ENCODE measurements at places on chromosomes 2 and 18.

- DNase-seq = peak; percentile 50
Observed at GRCh38 chr18:28175930-28176697, 816 bp downstream of the CDH2 start.

DNA sequence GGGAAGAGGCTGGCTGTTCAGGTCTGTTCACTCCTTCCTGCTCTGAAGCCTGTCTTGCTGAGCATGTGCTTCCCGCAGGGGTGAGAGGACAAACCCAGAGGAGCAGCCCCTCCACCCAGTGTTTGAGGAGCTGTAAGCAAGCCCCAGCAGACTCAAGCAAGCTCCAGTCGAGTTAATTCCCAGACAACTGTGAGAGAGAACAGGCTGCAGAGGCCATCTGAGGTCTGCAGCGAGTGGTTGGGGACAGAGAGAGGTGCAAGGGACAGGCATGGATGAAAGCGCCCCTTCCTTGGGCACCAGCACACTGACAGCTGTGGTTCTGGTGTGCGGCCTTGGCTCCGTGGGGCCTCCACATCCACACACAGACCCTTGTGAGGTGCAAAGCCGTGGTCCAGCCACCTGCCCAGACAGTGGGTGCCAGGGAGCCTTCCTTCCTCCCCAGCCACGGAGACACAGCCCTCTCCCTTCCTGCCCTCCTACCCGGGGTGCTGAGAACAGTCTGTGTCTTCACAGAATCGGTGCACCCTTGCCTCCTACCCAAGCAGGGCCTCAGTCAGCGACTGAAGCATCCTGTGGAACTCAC is 36.2 kb downstream of the MAL start:
- DNase-seq = no peak

DNA sequence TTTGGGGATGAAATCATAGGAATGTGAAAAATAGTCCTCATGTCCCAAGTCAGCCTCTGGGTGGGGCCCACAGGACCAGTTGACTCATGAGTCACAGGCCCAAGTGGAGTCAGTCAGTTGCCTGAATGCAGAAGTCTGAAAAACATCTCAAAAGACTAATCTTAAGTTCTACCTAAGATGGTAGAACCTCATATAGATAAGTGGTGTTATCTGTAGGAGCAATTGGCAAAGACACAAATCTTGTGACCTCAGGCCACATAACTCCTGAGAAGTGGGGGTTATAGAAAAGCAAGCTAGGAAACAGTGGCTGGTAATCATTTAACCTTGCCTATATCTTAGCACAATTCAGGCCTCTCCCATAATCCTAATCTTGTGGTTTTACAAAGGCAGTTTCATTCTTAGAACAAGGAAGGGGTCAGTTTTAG is 257.1 kb upstream of the SPOPL start:
- no peak for DNase-seq

GRCh38 chr2:50343150-50343830 is 688.6 kb downstream of the NRXN1 start:
- DNase-seq = peak; percentile 85

- DNase-seq = no peak
Observed at GRCh38 chr2:128986867-128987268, 668.2 kb upstream of the HS6ST1 start.

DNA sequence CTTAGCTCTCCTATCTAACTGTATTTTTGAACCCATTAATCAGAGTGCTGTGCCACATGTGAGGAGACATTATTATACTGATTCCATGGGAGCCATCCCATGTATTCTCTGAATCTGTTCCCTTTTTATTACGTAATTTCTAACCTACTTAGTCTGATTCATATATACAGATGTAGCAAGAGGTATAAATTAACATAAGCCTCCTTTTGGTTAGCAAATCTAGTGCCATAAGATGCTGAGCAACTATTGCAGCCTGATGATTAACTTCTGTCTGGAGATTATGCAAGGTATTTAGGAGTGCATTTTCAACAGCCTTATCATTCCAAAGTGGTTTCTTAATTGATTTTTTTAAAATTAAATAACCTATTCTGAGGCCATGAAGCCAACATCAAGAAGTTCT is 114.1 kb upstream of the MSH2 start:
- DNase-seq = no peak

GRCh38 chr2:109355192-109355843 is 226.3 kb downstream of the SH3RF3 start:
- no peak for DNase-seq

- peak; percentile 32 for DNase-seq
Observed at GRCh38 chr2:22952656-22953225, 432.2 kb upstream of the KLHL29 start.

DNA sequence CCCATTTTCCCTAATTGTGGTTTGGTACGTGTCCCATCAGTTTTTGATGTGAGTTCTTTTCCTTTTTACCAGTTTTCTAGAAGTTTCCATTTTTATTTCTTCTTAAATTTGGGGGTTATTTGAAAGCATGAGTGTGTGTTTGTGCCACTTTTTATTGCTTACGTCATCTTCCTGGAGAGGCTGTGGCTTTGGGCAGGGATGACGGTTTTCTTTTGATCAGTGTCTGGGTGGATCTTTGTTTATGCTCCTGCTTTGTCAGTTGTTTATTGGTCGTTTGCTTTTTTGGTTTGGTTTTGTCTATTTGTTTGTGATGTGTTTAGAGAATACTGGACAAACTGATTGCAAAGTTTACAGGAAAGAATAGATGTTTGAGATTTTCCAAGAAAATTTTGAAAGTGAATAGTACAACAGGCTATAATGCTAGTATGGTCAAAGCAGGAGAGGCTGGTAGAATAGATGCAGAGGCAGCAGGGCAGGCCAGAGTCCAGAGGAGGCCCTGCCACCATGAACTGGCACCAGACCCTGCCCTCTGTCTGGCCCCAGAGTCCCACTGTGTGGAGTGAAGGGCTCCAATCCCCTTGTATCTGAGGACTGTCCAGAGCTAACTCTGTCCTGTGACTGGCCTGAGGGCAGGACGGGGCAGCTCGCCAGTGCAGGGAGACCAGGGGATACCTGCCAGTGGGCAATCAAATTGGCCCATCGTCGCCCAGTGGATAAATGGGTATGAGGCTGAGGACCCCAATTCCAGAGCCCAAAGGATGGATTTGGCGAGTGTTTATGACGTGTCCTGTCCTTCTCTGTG is 23.4 kb upstream of the SNED1 start:
- no peak for DNase-seq

GRCh38 chr18:28005164-28005563 is 171.8 kb downstream of the CDH2 start:
- DNase-seq = no peak

DNA sequence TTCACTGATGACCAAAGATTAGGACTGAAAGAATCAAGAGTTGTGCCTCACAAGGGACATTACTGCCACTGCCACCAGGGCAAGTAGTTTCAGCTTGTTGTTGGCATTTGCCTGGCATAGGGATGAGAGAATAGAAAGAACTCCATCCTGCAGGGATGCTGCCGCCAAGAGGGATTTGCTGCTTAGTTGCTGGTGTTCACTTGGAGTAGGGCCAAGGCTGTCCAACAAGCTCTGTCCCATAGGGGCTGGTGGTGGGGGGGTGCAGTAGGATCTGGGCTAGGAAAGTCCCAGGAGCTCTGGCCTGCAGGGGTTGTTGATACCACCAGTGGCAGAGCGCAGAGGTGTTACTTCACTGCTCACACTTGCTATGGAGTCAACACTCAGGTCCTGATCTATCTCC is 84.9 kb upstream of the MGAT4A start:
- no peak for DNase-seq

DNA sequence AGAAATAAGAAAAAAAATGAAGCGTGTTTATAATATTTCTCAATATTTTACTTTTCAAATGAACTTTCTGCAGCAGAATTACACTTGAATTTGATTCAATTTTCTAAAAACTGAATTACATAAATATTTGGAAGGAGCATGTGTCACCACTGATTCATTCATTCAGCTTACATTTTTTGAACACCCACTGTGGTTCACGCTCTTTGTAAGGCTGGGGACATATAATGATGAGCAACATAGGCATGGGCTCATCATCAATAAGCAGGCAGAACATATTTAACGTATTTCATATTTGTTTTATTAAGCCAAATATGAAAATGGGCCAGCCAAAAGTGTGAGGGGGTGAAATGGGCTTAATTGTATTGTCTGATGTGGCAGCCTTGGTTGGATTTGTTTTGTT is 209.1 kb downstream of the CTNNA2 start:
- DNase-seq = no peak

GRCh38 chr2:26570083-26570430 is 71.1 kb downstream of the CIB4 start:
- no peak for DNase-seq

- no peak for DNase-seq
Observed at GRCh38 chr2:122707224-122707824, 951.9 kb downstream of the TSN start.

DNA sequence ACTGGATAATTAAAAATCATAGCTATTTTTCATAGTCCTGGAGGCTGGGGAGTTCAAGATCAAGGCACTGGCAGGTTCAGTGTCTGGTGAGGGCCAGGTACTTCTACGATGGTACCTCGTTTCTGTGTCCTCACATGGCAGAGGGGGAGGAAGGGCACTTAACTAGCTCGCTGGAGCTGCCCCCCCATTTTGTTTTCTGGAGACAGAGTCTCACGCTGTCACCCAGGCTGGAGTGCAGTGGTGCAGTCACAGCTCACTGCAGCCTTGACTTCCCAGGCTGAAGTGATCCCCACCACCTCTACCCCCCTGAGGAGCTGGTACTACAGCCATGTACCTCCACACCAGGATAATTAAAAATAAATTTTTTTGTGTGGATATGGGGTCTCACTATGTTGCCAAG is 40.3 kb downstream of the ASB1 start:
- DNase-seq = no peak

DNA sequence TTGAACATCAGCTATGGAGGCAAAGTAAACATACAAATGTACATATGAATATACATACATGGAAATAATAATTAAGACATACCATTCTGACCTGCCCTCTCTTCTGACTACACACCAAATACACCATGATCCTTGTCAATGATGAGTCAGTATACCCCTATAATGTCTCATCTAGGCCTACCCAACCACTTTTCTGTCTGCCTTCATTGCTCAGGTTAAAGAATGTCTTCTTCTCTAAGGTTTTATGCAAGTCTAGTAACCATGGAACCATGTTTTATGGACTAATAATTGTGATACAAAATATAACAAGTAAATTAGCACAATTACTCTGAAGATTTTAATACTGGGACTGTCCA is 128.7 kb downstream of the NCKAP5 start:
- DNase-seq = no peak

DNA sequence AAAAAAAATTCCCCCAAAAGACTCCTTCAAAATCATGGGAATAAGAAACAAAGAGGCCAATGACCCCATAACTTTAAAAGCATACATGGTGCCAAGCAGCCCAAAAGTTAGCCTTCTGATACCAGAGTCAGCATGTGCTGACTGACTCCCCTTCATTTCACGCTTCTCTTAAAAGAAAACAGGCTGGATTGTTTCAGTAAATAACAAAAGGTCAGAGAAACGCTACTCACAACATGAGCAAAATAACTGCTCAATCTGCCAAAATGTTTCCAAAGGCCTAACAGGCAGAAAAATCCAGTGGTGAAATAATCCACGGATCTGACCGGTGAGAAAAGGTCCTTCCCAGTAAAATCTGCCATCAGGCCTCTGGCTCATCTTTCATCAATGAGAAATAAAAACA is 71.6 kb downstream of the BCL2 start:
- no peak for DNase-seq

DNA sequence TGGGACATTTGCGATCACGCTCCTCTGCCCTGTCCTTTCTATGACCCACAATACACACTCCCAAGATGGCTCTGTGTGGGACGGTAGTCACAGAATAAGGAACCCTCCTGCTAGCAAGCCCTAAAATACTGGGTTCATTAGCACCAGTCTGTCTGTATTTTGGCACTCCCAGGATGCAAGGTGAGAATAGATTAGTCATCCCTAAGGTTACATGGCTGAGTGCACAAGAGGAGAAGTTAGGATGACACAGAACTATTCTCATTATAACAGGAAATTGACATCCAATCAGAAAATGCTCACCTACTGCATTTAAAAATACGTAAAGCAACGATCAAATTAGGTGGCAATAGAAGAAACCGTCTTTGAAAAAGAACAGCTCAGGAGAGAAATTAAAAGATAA is 590.2 kb downstream of the EPHA4 start:
- no peak for DNase-seq

- DNase-seq = no peak
Observed at GRCh38 chr2:72938455-72938854, 21.1 kb downstream of the EMX1 start.

DNA sequence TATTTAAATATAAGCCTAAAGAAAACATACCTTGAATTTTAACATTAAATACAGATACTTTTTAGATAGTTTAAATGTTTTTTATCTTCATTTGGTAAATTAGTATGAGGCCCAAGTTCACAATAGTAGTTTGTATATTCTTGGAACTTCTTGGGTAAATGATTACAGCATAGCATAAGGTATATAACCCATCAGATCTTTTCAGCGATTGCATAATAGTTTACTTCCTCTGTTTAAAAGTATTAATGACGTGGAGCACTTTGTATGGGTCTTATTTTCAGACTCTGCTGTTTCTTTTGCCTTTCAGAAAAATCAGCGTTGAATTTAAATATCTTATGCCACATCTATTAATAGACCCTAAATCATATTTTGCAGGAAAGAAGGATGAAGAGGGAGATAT is 60.2 kb downstream of the CHRNA1 start:
- DNase-seq = no peak

GRCh38 chr2:116511426-116511825 is 1303.1 kb upstream of the DDX18 start:
- DNase-seq = no peak

DNA sequence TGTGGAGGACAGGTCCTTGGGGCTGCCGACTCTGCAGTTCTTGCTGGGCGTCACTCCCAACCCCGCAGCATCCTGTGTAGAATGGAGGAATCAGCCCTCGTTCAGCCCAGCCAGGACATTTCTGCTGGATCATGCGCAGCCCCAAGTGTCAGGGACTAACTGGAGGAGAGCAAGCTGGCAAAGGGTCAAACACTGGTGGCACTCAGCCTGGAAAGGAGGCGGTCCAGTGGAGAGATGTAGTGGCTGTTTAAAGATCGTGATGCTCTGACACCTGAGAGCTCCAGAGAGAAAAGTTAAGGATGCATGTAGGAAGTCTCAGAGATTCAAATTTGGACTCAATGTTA is 63.6 kb upstream of the SH3RF3 start:
- no peak for DNase-seq

DNA sequence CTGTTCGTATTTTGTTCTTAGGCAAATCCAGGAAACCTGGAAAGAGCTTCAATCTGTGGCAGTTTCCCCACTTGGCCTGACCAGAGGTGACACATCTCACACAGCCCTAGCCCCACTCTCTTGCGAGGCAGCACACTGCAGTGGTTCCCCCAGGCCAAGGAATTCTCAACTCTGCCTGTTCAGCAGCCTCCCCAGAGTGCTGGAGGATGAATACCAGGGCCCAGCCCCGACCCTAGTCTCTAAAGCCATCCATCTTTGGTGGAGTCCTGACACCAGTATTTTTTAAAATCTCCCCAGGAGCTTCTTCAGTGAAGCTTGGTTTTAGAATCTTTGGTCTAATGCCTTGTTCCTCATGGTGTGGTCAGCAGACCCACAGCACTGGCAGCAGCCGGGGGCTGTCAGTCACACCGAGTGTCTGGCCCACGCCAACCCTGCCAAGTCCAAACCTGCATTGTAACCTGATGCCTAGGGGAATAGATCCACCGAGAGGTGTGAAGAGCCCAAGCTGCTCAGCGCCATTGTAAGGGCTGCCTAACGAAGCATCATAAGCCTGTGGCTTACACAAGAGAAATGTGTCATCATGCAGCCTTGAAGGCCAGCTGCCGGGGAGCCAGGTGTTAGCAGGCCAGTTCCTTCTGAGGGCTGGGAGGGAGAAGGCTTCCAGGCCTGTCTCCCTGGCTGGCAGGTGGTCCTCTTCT is 428.7 kb upstream of the ID2 start:
- DNase-seq = no peak

- no peak for DNase-seq
Observed at GRCh38 chr18:77560341-77560992, 310.8 kb downstream of the GALR1 start.

All from brain (organoid and tissue), 16 donors.